ENCODE measurements at places on chromosomes 7 and 10. TPM values are rescaled to one million over a fixed set of nuclear protein-coding genes. Genes with fewer than 3 reads are reported as not detected.

GRCh38 chr7:2471396-2471795, 4.8 kb downstream of the GRIFIN start:
- H3K4me1 ChIP-seq = peaks cover 7% of the 10 kb centered on the region
- H3K27ac ChIP-seq = peak overlapping the region; percentile 22
- H3K27me3 ChIP-seq = no peaks in the 10 kb centered on the region
- no peaks in the 10 kb centered on the region for H3K36me3 ChIP-seq

Gene ADIRF
- 10.9 TPM for polyA plus RNA-seq

- H3K4me1 ChIP-seq = peaks cover 54% of the 10 kb centered on the region
- no peak overlapping the region for H3K4me3 ChIP-seq
- peak; percentile 66 for DNase-seq
These were observed 34.5 kb downstream of the CREB3L2 start for GRCh38 chr7:137967143-137968018.

DNA sequence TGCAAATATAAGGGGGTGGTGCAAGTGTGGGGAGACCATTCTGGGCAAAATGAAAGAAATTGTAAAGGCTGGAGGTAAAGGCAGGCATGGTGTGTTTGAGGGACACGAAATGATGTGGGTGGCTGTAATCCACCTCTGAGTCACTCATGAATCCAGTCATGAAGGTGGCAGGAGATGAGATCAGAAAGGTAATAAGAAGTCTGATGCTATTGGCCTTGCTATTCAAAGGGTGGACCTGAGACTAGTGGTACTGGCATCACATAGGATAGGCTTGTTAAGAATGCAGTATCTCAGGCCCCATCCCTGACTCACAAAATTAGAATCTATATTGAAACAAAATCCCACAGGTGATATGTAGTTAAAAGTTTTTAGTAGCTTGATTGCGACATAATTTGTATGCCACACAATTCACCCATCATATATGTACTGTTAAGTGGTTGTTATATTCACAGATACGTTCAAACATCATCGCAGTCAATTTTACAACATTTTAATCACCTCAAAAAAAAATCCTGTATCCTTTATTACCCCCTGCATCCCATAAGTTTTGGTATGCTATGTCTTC, 85.6 kb downstream of the ST8SIA6 start:
- no peaks in the 10 kb centered on the region for H3K4me1 ChIP-seq
- no peak overlapping the region for H3K27ac ChIP-seq
- H3K4me3 ChIP-seq = no peak overlapping the region
- no peaks in the 10 kb centered on the region for H3K27me3 ChIP-seq

Gene KCP
- not detected for polyA plus RNA-seq

All from endothelial cell of umbilical vein (primary cell).